ENCODE measurements at places on chromosomes 3 and 15.

DNA sequence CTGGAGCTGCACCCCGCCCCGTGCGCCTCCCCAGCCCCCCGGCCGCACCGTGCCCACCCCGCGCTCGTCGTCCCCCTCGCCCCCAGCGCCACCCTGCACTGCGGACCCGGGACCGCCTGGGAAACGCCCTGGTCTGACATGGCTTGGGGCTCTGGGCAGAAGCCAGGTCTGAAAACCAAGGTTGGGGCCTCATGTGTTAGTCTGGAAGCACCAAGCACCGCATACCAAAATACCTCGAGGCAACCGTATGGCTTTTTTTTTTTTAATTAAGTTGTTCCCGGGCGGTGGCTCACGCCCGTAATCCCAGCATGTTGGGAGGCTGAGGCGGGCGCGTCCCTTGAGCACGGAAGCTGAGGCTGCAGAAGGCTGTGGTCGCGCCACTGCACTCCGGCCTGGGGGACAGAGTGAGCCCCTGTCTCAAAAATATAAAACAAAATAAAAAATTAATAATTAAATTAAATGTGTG, 91.5 kb upstream of the CHD2 start:
- no peak for DNase-seq

DNA sequence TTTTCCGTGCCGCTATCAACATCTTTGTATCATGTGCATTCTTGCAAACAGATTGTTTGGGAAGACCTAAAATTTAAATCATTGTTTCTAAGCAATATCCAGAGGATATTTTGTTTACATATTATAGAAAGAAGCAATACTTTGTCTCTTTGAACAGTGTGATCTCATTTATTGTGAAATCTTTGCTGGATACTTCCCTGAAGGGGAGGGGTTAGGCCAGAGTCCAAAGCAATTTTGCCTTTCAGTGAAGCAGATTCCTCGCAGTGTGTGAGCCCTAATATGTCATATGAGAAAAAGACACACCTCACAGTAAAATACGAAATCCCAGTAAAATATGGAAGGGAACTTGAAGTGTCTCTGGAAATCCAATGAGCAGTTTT, 158.7 kb upstream of the SLCO3A1 start:
- no peak for DNase-seq

GRCh38 chr3:164864454-164864853, 213.8 kb downstream of the SI start:
- no peak for DNase-seq

DNA sequence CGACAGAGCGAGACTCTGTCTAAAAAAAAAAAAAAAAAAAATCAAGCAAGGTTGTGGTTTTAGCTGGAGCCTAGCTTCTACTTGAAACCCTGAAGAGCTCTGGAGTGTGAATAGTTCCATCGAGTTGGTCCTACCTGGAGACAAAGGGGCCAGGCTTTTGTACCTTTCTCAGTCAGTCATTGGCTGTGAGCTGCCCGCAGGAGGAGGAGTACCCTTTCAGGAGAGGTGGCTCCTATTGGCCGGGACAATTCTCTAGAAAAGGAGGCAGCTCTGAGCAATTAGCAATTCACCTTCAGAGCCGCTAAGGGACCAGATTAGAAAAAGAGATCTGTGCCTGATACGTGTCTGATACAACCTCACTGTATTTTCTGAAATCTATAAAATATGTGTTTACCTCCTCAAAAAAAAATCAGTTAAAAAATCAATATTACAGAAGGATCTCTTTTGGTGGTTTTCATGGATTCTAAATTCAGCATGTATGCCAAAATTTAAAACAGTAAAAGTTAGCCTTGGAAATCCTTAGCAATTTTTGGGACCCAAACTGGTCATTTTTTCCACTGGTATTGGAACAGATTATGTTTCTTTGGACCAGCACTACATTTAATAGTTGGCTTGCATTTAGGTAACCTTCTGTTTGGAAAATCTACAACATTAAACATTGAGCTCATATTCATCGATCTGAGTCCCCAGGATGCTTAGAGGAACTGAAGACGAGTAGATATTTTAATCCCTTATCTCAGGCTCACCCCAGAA, 29.7 kb upstream of the PDCD6IP start:
- DNase-seq, result no peak

DNA sequence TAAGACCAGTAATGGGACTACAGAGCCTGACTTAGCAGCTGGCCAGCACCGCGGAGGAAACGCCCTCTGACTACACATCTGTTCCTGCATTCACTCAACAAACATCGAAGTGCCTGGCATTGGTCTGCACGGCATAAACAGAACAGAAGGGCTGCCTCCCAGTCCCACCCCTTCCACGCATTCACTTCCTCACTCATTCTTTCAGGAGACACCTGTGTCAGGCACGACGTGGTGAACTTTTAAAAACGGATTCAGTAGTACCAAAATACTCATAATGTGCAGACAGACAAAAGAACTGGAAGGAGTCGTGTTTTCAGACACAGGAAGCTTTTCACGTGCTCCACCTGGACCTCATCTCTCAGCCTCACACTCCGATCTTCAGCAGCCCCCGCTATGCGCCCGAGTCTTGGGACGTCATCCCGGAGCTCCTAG, 123.3 kb downstream of the XXYLT1 start:
- DNase-seq, result peak; percentile 15

- no peak for DNase-seq
Measured at GRCh38 chr15:100952566-100952965, 33.4 kb downstream of the LRRK1 start.

DNA sequence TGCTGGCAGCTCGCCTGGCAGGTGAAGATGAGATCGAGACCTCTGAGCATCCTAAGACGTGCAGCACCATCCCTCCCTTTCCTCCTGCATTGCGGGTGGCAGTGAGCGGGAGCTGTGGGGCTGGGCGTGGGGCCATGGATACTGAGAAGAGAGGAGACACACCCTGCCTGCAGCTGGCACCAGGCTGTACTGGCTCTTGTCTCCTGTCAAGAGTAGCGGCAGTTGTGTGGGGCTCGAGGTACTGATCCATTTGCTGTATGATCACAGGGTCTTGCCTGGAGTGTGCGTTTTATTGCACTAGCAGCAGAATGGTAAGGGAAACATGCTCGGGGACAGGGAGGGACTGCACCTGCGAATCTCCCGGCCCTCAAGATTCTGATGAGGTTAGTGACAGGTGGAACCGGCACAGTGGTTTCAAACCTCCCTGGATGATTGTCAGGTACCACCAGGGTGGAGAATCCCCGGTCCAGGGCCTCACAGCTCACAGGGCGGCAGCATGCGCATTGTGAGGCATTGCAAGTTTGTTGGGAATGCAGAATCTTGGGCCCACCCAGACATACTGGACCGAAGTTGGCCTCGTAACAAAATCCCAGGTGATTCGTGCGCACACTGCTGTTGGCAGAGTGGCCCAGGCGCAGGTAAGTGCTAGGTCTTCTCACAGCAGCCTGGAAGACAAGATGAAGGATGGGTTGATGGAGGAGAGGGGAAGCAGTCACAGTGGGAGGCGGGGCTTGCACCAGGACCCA, 14.1 kb downstream of the SYNM start:
- DNase-seq, result no peak

DNA sequence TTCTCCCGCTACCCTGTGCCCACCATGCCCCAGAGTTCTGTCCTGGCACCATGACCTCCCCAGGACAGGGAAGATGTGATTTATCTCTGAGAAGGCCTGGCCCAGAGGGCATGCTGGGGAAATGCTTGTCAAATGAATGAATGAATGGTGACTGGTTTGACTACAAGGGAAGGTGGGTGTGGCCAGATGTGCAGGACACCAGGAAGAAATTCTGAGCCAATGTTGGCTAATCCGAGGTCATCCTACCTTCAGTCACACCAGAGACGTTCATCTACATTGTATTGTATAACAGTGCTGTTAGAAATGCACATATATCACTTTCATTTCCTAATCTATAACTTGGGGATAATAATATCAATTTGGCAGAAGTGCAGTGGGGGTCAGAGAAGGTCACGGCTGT, 138.4 kb downstream of the FAM43A start:
- DNase-seq, result no peak

DNA sequence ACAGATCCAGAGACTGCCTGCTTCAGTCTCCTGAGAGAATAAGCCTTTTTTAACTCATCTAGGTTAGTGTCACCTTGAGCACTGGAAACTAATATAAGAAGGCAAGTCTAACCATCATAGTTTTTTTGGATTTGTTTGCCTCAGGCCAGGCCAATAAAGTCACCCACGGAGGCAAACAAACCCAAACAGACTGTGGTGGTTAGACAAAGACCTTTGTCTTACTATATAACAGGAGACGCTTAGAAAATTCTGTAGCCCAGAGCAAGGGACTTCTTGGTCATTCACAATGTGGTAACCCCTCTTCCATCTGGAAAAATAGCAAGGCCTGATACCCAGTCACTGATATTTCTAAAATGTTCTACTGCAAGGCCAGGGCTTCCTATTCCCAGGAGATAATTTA, 45.3 kb upstream of the PPP2R3A start:
- DNase-seq, result no peak

DNA sequence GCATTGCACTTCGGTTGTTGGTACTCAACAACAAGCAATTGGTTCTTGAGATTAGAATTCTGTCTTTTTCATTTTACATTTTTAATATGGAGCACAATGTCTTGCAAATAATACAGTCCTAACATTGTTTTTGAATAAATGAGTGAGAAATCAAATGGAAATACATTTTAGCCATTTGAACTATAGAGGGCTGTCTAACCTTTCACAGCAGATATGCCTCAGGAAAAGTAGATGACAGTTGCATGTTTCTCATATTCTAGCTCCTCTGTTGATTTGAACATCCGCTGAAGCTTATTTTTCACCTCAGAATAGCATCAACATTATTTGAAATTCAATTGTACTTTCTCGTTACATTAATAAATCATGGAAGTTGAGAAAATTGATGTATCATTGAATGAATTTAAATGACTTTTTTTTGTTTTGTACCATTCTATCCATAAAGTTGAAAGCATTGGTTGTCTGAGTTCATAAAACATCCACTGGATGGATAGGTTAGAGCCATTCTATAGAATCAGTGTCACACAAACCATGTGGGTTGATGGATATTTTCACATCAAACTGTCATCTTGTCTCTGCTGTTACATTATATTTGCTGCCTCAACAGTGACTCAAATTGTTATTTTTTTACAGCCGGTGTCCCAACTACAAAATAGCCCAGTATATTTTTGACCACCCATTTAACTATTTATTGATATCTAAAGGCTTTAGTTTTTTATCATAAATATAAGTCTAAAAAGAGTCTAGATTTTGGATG, 928.3 kb downstream of the NSUN3 start:
- DNase-seq, result no peak

GRCh38 chr3:141227752-141228151, 3.9 kb upstream of the PXYLP1 start:
- no peak for DNase-seq

GRCh38 chr3:134163096-134163495, 87.6 kb downstream of the RYK start:
- no peak for DNase-seq
